ENCODE measurements at places on chromosomes 13 and 19.

GRCh38 chr13:35526577-35526976 lies 50.1 kb upstream of the MAB21L1 start:
- no peak for DNase-seq

- no peak for DNase-seq
Observed at GRCh38 chr13:83882606-83882959, 309 bp upstream of the SLITRK1 start.

DNA sequence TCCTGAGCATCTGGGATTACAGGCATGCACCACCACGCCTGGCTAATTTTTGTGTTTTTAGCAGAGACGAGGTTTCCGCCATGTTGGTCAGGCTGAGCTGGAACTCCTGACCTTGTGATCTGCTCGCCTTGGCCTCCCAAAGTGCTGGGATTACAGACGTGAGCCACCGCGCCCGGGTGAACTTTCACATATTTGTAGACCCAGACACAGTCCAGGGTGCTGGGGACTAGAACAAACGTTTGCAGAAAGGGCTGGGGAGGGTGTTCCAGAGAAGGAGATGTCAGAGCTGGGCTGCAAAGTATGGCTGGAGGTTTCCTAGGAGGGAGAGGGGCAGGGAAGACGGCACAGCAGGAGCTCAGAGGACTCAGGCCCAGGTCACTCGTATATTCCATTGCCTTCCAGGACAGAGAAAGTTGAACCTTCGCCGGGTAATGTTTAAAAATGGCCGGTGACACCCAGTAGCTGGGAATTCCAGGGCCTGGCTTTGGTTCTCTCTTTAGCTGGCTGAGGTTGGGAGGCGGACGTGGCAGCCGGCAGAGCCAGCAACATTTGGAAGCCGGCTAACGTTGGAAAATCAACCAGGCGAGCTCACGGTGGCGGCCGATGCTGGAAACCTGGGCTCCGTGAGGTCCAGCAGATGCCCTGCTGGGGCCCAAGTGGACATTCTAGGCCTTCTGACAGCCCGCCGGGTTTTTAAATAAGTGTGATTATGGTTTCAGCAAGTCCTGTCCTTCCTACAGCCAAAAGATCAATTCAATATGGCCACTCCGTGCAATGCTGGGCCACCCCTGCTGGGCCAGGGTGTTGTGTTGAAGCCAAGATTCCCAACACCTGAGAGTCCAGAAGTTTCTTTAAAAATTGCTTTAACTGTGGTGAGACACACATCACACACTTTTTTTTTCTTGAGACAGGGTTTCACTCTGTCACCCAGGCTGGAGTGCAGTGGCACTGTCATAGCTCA lies 41.5 kb downstream of the NFIC start:
- no peak for DNase-seq

GRCh38 chr13:48977973-48978372 lies 2.3 kb downstream of the FNDC3A start:
- no peak for DNase-seq

GRCh38 chr13:109949397-109949796 lies 163.0 kb upstream of the IRS2 start:
- no peak for DNase-seq

DNA sequence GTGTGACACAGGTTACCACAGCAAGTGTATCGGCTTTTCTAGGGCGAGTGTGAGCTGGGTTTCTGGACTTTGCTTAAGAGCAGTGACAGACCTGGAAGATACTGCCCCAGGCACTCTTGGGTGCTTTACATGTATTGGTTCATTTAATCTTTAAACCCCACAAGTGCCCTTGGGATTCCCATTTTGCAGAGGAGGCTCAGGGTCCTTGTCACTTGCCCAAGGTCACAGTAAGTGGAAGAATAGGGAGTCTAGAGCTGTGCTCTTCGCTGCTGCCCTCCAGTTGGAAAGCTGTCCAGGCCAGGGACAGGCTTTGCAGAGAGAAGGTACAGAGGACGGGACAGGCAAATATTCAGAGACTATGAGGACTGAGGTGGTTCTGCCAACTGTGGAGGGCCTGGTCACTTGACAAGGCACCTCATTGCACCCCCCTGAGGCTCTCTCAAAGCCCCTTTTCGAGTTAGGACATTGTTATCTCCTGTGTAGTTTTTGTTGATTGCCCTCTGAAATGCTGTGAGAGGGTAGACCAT lies 42.4 kb downstream of the BBC3 start:
- DNase-seq = no peak

DNA sequence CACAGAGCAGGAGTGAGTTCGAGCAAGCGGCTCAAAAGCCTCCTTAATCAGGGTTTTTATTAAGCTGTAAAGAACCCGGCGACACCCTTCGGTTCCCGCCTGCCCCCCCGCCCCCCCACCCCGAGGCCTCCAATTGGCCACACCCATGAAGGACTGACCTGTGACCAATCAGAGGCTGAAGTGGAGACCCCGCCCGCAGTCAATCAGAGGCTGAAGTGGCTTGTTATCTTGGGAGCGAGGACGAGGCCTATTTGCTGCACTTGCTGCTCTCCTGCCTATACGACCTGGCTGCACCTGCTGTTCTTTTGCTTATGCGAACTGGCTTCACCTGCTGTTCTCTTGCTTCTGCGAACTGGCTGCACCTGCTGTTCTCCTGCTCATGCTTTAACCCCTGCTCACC lies 844.9 kb downstream of the OLFM4 start:
- no peak for DNase-seq

All from upper lobe of right lung (tissue), 1 donor.